Stimulated activated CD4-positive, alpha-beta T cell treated with anti-CD3 and anti-CD28 coated beads, Interleukin-4, amount 100 ng/mL, for 4 hours (primary cell): ENCODE measurements at places on chromosomes 3 and 15.
A peak's percentile ranks its signal among the peaks of the same experiment; 100 is the strongest.

- no peak for DNase-seq
These were observed 71.1 kb upstream of the SPATA12 start for GRCh38 chr3:56989169-56989976.

DNA sequence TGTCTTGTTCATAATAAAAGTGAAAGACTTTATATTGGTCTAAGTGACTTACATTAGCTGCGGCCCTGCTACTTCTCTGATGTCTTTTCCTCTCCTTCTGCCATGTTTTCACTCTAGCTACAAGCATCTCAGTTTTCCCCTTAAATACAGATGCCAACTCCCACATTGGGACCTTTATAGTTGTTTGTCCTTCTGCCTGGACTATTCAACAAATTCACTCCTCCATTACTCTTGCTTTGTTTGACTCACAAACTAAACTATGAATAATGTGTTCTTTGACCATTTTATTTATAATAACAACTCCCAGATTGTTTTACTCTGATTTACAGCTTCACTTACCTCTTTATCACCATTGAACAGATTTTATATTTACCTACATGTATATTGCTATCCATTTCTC lies 1369.9 kb downstream of the SI start:
- no peak for DNase-seq

- no peak for DNase-seq
These were observed 59.4 kb upstream of the ATP2C1 start for GRCh38 chr3:130834476-130834875.

DNA sequence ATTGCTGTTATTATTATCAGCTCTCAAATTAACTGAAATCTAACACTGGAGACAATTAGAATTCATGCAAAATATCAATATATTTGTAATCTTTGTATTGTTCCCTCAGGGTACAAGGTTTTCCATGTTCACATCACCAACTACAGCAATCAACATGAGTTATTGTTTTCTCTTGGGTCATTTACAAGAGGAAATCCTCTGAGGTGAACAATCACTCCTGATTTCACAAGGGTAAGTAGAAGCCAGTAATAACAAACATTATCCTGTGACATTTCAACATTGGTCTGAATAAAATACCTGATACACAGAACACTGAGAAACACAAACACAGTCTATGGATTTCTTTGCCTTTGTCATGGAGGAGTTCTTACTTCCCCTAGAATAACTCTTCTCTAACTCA lies 174.0 kb downstream of the SUCNR1 start:
- DNase-seq: no peak

GRCh38 chr3:101884776-101885175 lies 35.5 kb downstream of the NFKBIZ start:
- no peak for DNase-seq

DNA sequence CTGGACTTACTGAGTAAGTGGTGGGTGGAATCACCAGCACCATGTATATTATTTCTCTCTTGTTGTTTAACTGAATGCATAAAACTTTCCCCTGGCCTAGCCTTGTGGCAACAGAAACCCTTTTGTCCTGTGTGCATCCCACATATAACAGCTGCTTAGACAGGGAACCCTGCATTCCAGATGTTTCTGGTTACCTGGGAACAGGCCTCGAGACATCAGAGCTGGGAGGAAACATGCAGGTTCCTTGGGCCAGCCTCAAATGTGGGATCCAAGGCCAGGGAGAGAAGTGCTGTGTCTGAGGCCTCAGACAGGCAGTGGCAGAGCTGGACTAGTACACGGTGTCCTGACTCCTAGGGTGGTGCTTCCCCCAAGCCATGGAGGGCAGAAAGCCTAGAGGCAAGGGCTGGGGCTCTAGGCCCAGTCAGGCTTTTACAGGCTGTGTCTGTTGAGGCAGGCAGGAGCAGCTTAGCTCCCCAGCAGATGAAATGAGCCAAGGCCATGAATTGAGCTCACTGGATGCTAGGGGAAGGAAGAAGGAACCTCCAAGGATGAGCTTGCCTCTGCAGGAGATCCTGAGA lies 57.7 kb downstream of the ITGA11 start:
- no peak for DNase-seq

DNA sequence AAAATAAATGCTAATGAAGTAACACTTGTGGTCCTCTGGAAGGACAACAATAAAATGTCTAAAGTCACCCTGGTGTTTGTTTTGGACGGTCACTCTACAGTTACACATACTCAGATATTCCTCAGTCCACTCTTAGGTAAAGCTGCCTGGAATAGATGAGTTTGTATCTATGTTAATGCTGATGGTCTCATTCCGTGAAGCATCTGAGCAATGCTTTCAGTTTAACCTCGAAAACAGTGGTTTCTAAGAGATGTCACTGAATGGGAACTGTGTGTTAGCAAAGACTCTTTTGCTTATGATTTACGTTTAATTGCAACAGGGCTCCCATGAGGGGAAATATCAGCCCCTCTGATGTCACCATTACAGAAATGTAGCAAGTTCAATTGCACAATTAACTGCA lies 49.1 kb downstream of the FBN1 start:
- no peak for DNase-seq

GRCh38 chr15:51097553-51098330 lies 3.0 kb upstream of the TNFAIP8L3 start:
- no peak for DNase-seq

DNA sequence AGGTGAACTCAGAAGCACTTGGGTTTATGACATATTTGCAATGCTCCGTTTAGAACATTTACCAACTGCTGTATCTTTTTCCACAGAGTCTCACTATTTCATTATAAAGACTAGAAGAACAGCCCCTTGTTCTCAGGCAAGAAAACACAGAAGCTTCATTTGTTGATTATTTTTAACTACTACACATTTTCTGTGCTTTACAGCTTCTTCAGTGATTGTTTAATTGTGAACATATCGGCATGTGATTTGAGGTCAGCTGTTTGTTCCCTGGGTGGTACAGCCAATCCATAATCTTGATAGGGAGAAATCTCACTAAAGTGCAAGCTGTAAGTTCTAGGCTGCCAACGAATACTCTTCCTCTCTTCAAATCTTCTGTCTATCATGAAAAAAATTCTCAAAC lies 31.0 kb upstream of the DLG1 start:
- DNase-seq: no peak

DNA sequence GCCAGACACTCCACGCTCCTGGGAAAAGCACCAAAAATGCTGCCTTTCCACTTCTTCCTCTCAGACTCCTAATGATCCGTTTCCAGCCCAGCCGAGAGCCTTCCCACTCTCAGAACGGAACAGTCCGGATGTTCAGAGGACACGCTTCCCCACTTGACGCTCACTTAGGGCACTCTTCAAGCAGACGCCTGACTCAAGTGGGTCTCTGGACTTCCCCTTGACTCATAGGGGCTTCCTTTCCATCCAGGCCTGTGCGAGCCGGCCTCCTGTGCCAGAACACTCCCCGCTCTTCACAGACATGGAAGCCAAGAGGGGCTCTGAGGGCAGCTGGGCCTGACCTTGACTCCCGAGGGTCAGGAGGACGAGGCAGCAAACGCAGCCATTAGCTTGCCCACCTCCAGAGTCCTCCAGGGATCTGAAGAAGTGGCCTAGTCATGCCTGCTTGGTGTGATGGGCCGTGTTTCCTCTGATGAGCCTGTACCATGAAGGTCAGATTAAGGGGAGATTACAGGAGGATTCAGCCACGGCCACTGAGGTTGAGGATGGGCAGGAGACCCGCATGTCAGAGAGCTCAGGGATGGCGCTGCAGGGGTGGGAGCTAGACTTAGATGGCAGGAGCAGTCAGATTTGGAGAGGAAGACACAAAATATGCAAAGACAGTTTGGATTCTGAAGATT lies 114.7 kb upstream of the TLE3 start:
- no peak for DNase-seq

DNA sequence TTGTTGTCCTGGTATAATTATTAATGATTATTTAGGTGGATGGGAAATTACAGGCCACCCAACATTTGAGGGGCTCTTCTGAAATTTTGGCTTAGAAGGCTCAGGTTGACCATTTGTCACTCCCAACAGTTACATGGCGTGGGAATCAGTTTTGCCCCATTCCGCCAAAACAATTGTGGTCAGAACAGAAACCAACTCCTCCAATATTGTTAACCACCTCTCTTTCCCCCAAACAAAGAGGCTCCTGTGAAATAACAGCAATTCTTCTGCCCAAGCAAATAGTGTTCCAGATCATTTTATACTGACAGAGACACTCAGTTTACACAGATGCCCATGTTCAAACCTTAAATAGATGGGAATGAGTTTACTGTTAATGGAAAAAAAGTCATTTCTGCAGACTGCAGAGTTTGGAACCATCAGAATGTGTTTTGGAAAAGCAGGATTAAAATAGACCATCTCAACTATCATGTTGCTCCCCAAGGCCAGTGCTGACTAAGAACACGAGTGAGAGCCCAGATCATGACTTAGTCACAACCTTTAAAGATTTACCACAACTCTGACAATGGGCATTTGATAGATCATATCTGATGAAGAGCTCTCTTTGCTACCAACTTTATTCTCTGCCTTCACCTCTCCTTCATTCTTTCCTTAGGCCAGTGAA lies 102.1 kb downstream of the DUT start:
- no peak for DNase-seq

- no peak for DNase-seq
These were observed 18.3 kb downstream of the C3orf18 start for GRCh38 chr3:50549226-50549625.

DNA sequence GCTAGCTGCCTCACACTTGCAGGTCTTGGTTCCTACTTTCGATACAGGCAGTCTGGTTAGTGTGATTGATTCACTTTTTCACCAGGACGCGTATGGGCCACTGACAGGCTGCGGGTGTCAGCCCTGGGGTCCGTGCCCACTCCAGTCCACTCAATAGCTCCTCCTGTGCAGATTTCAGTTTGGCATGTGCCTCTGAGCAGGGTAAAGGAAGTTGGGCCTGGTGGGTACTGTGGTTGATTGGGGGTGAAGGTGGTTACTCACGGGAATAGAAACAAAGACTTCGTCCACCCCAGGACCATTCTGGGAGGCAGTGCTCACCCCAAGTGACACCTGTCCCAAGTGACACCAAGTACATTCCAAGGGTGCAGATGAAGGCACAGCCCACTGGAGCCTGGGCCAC lies 62.3 kb downstream of the EPHB1 start:
- DNase-seq: no peak

DNA sequence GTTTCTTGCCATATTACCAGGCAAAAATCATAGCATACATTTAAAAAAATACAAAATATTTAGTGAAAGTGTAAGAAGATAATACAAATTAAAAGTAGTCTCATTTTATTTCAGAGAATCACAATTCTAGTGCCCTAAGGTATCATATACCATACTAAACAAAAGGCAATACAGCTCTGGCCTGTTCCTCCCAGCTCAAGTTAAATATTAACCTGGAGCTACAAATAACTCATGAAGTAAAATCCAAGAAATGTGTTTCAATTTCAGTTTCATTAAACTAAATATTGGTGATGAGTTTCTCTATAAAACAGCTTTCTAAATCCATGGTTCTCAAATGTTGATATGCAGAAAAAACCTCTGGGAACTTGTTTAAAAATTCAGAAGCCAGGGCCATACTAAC lies 67.7 kb downstream of the INO80 start:
- DNase-seq: no peak

DNA sequence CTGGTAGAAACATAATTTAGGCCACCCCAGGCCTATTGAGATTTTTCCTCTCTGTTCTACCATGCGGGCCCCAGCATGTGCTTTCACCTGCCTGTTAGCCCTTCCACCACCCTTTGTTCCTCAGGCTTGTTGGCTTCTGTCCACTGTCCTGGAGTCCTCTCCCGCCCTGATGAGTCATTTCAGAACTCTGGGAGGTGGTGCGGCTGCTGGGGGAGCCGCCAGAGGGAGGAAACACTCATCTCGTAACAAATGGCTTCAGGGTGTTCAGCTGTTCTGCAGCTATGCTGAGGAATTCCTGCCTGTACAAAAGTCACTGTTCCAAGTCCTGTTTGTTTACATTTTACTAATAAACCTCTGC lies 36.3 kb downstream of the LRTM1 start:
- DNase-seq: no peak

DNA sequence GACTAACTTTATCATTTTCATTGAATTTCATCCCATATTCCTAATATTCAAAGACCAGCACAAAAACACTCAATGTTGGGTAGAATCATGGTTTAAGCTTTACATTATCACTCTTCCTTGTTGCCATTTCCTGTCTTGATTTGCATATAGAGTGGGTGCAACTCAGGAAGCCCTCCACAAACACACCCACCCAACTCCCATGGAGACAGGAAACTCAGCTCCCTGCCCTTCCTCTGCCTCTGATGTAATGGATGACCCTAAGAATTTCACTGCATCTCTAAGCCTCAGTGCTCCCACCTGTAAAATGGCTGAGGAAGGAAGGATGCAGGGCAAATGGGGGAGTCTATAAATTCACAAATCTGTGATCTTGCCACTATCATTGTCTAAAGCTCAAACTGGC lies 98.1 kb upstream of the BFSP2 start:
- DNase-seq: no peak

DNA sequence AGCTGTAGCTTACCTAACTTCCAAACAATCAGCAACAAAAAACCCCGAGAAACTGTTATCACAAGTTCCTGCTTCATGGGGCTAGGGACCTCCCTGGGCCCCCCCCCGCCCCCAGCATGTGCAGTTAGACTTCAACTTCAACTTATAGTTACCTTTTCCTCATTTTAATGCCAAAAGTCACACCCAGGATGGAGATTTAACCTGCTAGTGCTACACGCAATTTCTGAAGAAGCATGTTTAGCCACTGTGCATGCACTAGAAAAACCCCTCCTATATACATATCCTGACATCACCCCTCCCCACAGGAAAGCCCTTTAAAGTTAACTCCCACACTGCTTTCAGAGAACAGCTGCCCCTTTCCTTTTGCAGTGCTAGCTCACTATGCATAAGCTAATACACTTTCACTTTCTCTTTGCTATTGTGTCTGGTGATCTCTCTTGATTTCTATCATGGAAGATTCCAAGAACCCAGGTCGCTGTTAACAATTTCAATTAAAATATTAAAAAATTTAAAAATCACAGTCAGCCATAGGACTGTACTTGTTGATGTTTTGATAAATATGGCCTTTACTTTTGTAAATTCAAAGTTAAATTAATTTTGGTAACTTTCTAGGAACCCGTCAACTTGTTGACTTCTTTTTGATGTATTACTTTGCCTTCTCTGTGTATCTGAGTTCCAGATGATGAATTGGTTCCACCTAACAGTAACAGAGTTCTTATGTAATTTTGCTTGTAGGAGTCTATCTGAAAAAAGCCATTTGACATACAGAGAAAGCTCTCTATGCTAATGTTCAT lies 75.2 kb upstream of the ACAD9 start:
- DNase-seq: peak; percentile 58

GRCh38 chr3:46124216-46125177 lies 83.6 kb downstream of the CCR1 start:
- no peak for DNase-seq

- no peak for DNase-seq
These were observed 148.4 kb downstream of the ADAMTS17 start for GRCh38 chr15:100193277-100193860.

- DNase-seq: peak; percentile 3
These were observed 402 bp downstream of the WWTR1 start for GRCh38 chr3:149657321-149657925.

GRCh38 chr3:159760046-159760445 lies 228.6 kb upstream of the IL12A start:
- no peak for DNase-seq
